ENCODE measurements at places on chromosomes 16 and 17. TPM values are rescaled to one million over a fixed set of nuclear protein-coding genes. Genes with fewer than 3 reads are reported as not detected.

CDR2 gene
- 18.6 TPM for total RNA-seq

DNA sequence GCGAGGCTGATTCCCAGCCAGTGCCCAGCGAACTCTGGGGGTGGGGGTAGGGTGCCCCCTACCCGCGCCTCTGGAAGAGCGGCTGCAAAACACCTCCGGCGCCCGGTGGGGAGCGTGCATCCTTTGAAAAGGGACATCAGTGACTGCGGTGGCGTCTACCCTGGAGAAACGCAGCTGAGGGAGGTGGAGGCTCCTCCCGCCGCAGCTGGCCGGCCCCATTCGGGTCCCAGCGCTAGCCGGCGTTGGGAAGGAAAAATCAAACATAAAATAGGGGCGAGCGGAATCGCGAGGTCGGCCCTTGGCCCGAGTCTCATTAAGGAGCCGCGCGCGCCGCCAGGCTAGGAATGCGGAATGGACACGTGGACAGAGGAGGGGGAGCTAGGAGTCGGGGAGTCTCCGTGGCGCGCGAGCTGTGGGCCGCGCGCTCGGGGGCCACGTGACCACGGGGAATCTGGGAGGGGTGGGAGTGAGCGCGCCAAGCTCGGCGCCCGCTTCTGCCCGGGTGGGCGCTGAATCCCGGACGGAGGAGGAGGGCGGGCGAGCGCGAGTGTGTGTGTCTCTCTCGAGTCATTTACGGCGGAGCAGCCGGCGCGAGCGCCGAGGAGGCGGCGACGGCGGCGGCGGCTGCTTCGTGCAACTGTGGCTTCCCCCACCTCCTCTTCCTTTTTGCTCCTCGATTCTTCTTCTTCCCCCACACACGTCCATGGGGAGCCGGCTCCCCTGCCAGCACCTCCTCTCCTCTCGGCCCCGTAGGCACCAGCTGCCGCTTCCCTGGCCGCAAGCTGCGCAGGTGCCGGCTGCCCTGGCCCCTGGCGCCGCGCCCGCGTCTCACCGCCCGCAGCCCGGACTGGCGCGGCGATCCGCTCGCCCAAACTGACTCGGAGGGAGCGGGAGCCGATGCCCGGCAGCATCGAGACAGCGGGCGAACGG, at the start of gene TMEM132E:
TSS of gene TMEM132E (plus strand) at position 566 of the 930 bp plus-strand sequence. CDS start 1,495 bp downstream, outside the sequence.
- no peak for DNase-seq
- peak within 1 kb of the TSS; percentile 57 for H3K4me3 ChIP-seq
- peaks cover 98% of the 10 kb centered on the region for H3K27me3 ChIP-seq
- H3K4me1 ChIP-seq, result peaks cover 37% of the 10 kb centered on the region
- no peaks in the 10 kb centered on the region for H3K36me3 ChIP-seq

WNT9B gene
- total RNA-seq, result 3.7 TPM

GRCh38 chr17:41987642-41988041, 21.0 kb downstream of the CNP start:
- H3K27ac ChIP-seq, result no peak overlapping the region
- DNase-seq, result peak; percentile 26
- no peak overlapping the region for H3K4me3 ChIP-seq
- H3K36me3 ChIP-seq, result peaks cover 81% of the 10 kb centered on the region
- no peaks in the 10 kb centered on the region for H3K27me3 ChIP-seq

- no peak overlapping the region for H3K27ac ChIP-seq
- no peak for DNase-seq
These were observed 157.1 kb upstream of the WSCD1 start for GRCh38 chr17:5913032-5913531.

- H3K27ac ChIP-seq, result no peak overlapping the region
- no peak overlapping the region for H3K4me3 ChIP-seq
- H3K4me1 ChIP-seq, result peaks cover 30% of the 10 kb centered on the region
- no peak for DNase-seq
These were observed 29.8 kb downstream of the CNGB1 start for GRCh38 chr16:57941016-57941664.

VTN gene
- not detected for total RNA-seq

GRCh38 chr16:85622683-85623082, 9.6 kb downstream of the GSE1 start:
- H3K4me1 ChIP-seq, result peaks cover 43% of the 10 kb centered on the region
- no peak overlapping the region for H3K27ac ChIP-seq
- DNase-seq, result no peak
- no peak overlapping the region for H3K4me3 ChIP-seq
- no peaks in the 10 kb centered on the region for H3K27me3 ChIP-seq

- H3K36me3 ChIP-seq, result no peaks in the 10 kb centered on the region
- peaks cover 5% of the 10 kb centered on the region for H3K4me1 ChIP-seq
- no peaks in the 10 kb centered on the region for H3K27me3 ChIP-seq
- no peak overlapping the region for H3K27ac ChIP-seq
- H3K4me3 ChIP-seq, result no peak overlapping the region
These were observed 32.9 kb downstream of the DYNLRB2 start for GRCh38 chr16:80573700-80574120.

DNA sequence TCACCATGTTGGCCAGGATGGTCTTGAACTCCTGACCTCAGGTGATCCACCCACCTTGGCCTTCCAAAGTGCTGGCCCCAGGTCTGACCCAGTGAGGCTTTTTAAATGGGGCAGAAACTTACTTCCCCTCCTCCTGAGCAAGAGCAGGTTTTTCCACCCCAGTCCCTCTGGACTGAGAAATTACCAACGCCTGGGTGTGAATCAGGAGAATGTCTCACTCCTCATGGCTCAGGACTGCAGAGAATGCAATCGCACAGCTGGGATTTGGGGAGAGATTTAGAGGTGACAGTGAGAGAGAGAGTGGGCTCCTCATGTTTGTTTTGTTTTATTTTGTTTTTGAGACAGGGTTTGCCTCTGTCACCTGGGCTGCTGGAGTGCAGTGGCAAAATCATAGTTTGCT, 203.6 kb downstream of the RAB11FIP4 start:
- H3K27me3 ChIP-seq, result no peaks in the 10 kb centered on the region
- H3K4me3 ChIP-seq, result no peak overlapping the region
- H3K36me3 ChIP-seq, result no peaks in the 10 kb centered on the region
- H3K27ac ChIP-seq, result no peak overlapping the region
- DNase-seq, result peak; percentile 52

DNA sequence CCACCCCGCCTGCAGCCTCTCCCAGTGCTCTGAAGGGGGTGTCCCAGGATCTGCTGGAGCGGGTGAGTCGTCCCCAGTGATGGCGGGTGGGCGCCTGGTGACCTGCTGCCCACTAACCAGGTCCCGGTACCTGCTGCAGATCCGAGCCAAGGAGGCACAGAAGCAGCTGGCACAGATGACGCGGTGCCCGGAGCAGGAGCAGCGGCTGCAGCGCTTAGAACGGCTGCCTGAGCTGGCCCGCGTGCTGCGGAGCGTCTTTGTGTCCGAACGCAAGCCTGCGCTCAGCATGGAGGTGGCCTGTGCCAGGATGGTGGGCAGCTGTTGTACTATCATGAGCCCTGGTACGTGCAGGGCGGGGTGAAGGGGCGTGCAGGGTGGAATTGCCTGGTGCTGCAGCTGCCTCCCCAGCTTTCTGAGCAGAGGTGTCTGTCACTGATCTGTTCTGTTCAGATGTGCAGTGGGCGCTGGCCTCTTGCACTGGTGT, 3.6 kb downstream of the CDT1 start:
- no peak overlapping the region for H3K4me3 ChIP-seq
- no peak overlapping the region for H3K27ac ChIP-seq
- DNase-seq, result no peak

EVPLL gene
- 3.7 TPM for total RNA-seq

ALOXE3 gene
- total RNA-seq, result 95.3 TPM

GRCh38 chr16:57642160-57643135, 14.0 kb downstream of the ADGRG1 start:
- peaks cover 80% of the 10 kb centered on the region for H3K4me1 ChIP-seq
- peak overlapping the region; percentile 31 for H3K27ac ChIP-seq
- no peaks in the 10 kb centered on the region for H3K27me3 ChIP-seq
- DNase-seq, result no peak
- no peak overlapping the region for H3K4me3 ChIP-seq

CHST5 gene
- total RNA-seq, result 0.31 TPM

- H3K27ac ChIP-seq, result no peak overlapping the region
- peaks cover 7% of the 10 kb centered on the region for H3K36me3 ChIP-seq
- DNase-seq, result no peak
- H3K27me3 ChIP-seq, result peaks cover 1% of the 10 kb centered on the region
These were observed 18.8 kb downstream of the FOXF1 start for GRCh38 chr16:86529160-86529559.

DNA sequence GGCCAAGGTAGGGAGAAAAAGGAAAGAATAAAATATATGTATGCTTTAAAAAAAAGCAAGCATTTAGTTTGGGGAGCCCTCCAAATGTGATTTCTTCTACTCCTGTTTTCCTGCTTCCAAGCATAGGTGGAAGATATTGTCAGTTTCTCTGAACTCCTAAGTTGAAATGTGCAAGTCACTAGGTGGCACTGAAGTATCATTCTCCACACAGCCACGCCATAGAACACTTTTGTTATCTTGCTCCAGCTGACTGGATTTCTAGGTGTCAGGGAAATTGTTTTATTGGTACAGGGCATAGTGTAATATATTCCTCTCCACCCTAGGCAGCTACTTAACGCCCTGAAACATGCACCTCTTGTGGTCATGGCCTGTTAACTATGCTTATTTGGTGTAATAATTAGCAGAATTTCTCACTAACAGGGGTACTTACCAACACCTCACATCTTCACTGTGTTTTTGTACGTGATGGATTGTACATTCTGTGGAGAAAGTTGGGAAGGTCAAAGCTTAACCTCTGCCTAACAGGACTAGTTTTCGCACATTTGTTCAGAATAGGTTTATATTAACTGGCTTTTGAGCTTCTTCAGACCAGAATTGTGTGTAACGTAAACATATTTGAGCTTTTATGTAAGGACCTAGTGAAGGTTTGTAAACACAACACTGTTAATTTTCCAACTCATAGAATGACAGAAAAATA, 69.3 kb downstream of the FTO start:
- H3K4me3 ChIP-seq, result no peak overlapping the region
- H3K4me1 ChIP-seq, result peaks cover 83% of the 10 kb centered on the region
- no peaks in the 10 kb centered on the region for H3K27me3 ChIP-seq
- H3K36me3 ChIP-seq, result no peaks in the 10 kb centered on the region

DNA sequence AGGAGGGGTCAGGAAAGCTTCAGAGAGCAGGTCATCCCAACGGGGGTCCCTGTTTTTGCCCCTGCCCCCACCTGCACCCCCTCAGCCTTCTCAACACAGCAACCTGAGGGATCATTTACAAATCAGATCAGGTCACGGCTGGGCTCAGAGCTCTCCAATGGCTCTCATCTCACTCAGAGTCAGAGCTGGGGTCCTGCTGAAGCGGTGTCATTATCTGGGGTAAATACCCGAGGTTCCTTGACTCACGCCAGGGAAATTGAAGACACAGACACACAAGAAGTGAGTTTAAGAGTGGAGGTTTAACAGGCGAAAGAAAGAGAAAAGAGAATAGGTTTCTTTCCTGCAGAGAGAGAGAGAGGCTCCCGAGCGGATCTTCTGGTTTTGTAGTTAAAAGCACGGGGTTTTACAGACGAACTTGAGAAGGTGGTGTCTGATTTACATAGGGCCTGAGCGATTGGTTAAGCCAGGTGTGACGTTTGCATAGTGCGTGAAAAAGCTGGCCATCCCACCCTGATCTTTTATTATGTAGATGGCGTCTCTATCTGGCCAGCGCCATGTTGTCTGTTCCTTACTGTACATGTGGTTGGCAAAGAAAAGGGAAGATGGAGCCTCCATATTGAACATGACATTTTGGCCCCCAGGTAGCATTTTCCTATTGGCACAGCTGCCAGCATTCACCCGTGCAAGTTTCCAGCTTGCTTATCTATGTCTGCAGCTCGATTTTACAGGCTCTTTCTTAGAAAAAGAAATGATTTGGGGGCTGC, 51.4 kb downstream of the WSB1 start:
- H3K27ac ChIP-seq, result no peak overlapping the region
- no peaks in the 10 kb centered on the region for H3K36me3 ChIP-seq
- H3K27me3 ChIP-seq, result no peaks in the 10 kb centered on the region
- H3K4me1 ChIP-seq, result peaks cover 30% of the 10 kb centered on the region
- DNase-seq, result no peak

DNA sequence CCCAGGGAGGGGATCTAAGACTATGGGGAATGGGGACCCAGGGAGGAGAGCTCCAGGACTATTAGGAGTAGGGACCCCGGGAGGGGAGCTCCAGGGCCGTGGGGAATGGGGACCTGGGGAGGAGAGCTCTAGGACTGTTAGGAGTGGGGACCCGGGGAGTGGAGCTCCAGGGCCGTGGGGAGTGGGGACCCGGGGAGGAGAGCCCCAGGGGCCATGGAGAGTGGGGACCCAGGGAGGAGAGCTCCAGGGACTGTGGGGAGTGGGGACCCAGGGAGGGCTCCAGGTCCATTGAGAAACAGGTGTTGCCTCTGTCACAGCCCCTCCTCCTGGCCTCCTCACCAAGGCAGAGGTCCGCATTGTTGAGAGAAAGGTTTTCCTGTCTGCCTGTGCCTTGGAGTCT, 16.0 kb downstream of the MPRIP start:
- H3K4me3 ChIP-seq, result no peak overlapping the region
- H3K27me3 ChIP-seq, result no peaks in the 10 kb centered on the region
- H3K4me1 ChIP-seq, result peaks cover 76% of the 10 kb centered on the region
- DNase-seq, result peak; percentile 53
- no peak overlapping the region for H3K27ac ChIP-seq
- H3K36me3 ChIP-seq, result no peaks in the 10 kb centered on the region

- no peak for DNase-seq
- no peaks in the 10 kb centered on the region for H3K27me3 ChIP-seq
- no peaks in the 10 kb centered on the region for H3K36me3 ChIP-seq
- H3K4me3 ChIP-seq, result no peak overlapping the region
- H3K27ac ChIP-seq, result no peak overlapping the region
These were observed 716.6 kb upstream of the CDH8 start for GRCh38 chr16:62752854-62753253.

CCDC43 gene
- 12.8 TPM for total RNA-seq

CBLN1 gene
- not detected for total RNA-seq

CDH3 gene
- total RNA-seq, result 80.1 TPM

- no peaks in the 10 kb centered on the region for H3K27me3 ChIP-seq
- no peaks in the 10 kb centered on the region for H3K36me3 ChIP-seq
- H3K27ac ChIP-seq, result no peak overlapping the region
- H3K4me1 ChIP-seq, result peaks cover 25% of the 10 kb centered on the region
- H3K4me3 ChIP-seq, result no peak overlapping the region
These were observed 25.8 kb upstream of the KLHDC4 start for GRCh38 chr16:87791295-87792204.

- H3K27me3 ChIP-seq, result no peaks in the 10 kb centered on the region
- H3K27ac ChIP-seq, result no peak overlapping the region
- H3K4me1 ChIP-seq, result no peaks in the 10 kb centered on the region
- no peak overlapping the region for H3K4me3 ChIP-seq
These were observed 13.9 kb downstream of the RECQL5 start for GRCh38 chr17:75652934-75653549.

DNA sequence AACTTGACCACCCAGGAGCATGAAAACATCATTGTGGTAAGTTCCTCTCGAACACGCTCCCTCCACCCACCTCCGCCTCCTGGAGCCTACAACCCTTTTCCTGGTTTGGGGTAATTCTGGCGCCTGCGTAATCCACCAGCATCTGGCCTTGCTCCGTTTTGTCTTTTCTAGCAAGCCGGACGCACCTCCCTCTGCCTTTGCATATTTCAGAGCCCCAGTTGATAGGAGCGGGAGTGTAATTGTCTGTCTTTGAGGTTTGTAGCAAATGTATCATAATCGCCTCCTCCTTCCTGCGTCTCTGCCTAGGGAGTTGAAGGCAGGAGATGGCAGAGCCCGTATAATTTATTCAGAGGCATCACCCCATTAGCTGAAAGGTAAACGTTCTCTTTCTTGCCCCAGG, 121.3 kb upstream of the PLCG2 start:
- H3K4me1 ChIP-seq, result peaks cover 8% of the 10 kb centered on the region
- H3K27ac ChIP-seq, result no peak overlapping the region
- DNase-seq, result no peak
- no peak overlapping the region for H3K4me3 ChIP-seq
- H3K27me3 ChIP-seq, result no peaks in the 10 kb centered on the region

ACBD4 gene
- 6.2 TPM for total RNA-seq

LRRC75A gene
- 0.98 TPM for total RNA-seq

- H3K4me3 ChIP-seq, result peak overlapping the region; percentile 92
- H3K4me1 ChIP-seq, result peaks cover 55% of the 10 kb centered on the region
- no peak for DNase-seq
- H3K27ac ChIP-seq, result peak overlapping the region; percentile 94
- no peaks in the 10 kb centered on the region for H3K27me3 ChIP-seq
These were observed 828 bp downstream of the EMP2 start for GRCh38 chr16:10579575-10579964.
